Chondrocyte (in vitro differentiated cells): ENCODE measurements at places on chromosomes 2 and 18. TPM values are rescaled to one million over a fixed set of nuclear protein-coding genes. Genes with fewer than 3 reads are reported as not detected.

DNA sequence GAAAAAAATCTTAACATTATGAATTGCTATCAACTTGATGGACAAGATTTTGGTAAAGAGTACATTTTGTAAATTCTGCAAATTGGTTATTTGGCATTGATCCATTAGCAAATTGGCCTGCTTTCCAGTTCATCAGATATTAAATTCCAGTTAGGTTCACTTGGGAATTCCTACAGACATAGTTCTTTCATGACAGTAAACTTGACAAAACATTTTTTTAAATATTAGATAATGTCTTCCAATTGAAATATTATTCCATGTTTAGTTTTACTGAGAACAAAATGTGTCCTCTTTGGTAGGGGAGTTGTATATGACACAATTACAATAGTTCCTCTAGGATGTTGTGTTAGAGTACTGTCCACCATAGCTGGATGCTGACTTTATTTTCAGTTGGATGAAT is 141.9 kb downstream of the LCLAT1 start:
- DNase-seq, result no peak

- no peak for DNase-seq
These were observed 28.5 kb upstream of the FAHD2A start for GRCh38 chr2:95374029-95374428.

GRCh38 chr2:127155947-127156346 is 49.0 kb upstream of the BIN1 start:
- no peak for DNase-seq

DNA sequence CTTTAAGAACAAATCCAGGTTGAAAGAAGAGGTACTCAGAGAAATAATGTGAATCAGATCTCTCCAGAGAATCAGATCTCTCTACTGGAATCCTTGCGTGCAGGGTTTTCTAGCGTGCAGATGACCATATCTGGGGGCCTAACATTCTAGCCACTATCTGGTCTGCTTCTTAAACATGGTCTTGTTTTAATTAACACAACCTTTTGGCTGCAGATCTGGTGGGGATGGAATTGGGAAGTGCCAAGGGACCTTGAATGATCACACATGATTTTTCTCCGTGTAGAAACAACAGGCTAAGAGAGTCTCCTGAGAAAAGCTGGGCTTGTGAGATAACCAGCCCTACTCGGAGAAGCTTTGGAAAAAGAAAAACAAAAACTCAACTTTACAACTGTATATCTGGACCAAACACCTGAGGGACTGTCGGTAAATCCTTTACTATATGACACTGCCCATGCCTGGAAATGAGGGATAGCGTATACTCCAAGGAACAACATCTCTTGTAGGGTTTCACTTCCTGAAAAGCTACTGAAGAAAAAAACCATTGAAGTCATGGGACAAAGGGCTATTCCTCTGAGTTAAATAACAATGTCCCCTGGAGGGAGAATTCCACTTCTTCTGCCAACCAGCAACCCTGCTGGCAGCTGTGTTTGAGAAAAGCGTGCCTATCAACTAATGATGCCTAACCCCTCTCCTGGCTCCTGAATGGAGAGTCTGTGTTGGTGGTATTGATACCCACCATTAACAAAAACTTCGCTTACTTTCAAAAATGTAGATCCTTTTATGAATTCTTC is 171.0 kb upstream of the REV1 start:
- no peak for DNase-seq

GRCh38 chr2:38260469-38260868 is 116.6 kb downstream of the ATL2 start:
- no peak for DNase-seq

- DNase-seq, result no peak
These were observed 496.1 kb downstream of the EIPR1 start for GRCh38 chr2:2881499-2881898.

DNA sequence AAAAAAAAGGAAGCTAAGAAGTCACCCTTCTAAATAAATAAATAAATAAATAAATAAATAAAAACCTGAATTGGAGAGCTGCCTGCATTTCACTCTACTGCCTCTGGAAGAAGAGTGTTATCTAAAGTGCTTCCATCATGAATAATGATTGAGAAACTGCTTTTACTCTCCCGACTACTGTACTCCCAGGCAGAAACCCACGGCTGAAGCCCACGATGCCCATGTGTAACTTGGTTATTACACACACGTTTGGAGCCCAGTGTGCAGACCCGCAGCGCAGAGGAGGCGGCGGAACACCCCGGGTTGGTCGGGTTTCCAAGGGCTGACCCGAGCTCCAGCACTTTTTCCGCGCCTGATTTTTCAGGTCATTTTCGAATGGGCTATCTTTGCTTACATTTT is 697 bp upstream of the SPATS2L start:
- DNase-seq, result no peak

DNA sequence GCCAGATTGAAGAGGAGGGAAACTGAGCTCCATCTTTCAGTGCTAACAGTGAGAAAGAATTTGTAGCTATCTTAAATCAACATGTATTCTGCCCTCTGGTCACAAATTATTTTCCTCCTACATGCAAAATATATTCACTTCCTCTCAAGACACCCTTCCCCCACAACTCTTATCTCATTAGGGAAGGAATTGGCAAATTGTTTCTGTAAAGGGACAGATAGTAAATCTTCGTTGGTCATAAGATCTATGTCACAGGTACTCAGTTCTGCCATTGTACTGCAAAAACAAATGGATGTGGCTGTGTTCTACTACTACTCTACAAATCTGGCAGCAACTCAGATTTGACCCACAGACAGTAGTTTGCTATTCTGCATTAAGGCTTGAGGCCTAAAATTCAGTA is 53.0 kb upstream of the CYP20A1 start:
- no peak for DNase-seq

- DNase-seq, result no peak
These were observed 1.4 kb downstream of the NPAS2 start for GRCh38 chr2:100821255-100821910.

GRCh38 chr2:72136933-72137497 is 10.6 kb downstream of the CYP26B1 start:
- DNase-seq, result peak; percentile 63

Gene GALR1
- not detected in 3 replicates for total RNA-seq

Gene UGT1A3
- not detected in 3 replicates for total RNA-seq

Gene REG1B
- not detected in 3 replicates for total RNA-seq

Gene SCN2A
- total RNA-seq, result 1.8 to 2.8 TPM (median 1.9 TPM) in 3 replicates

Gene CFAP65
- total RNA-seq, result not detected in 3 replicates
